ENCODE measurements at places on chromosomes 5 and 9. TPM values are rescaled to one million over a fixed set of nuclear protein-coding genes. Genes with fewer than 3 reads are reported as not detected.

Gene NEUROG1
- total RNA-seq, result not detected

Gene AGXT2
- total RNA-seq, result not detected

Gene SLCO6A1
- 0.60 TPM for total RNA-seq

Gene PCDHGA5
- total RNA-seq, result 1.8 TPM

DNA sequence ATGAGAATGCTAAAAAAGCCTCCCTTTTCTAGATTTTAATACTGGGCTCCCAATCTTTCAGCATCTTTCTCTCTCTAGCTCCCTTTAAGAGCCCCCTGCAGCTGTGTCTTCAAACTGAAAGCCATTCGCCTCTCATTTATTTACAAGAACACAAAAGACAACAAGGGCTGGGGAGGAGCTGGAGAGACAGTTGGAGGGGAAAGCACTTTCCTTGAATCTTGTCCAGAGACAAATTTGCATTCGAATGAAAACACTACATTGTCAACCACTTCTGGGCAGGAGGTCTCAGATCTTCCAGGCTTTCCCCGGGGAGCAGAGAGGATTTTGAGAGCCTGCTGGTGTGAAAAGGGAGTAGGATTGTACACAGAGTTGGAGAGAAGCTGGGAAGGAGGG lies 518.3 kb downstream of the CTNND2 start:
- no peak for DNase-seq

GRCh38 chr9:122001491-122002201 lies 91.5 kb downstream of the TTLL11 start:
- DNase-seq, result no peak

GRCh38 chr5:1668141-1668721 lies 131.4 kb downstream of the MRPL36 start:
- DNase-seq, result no peak

- no peak for DNase-seq
Measured at GRCh38 chr9:82593501-82593900, 469.4 kb downstream of the RASEF start.

GRCh38 chr9:122975196-122975595 lies 34.4 kb downstream of the RABGAP1 start:
- no peak for DNase-seq

DNA sequence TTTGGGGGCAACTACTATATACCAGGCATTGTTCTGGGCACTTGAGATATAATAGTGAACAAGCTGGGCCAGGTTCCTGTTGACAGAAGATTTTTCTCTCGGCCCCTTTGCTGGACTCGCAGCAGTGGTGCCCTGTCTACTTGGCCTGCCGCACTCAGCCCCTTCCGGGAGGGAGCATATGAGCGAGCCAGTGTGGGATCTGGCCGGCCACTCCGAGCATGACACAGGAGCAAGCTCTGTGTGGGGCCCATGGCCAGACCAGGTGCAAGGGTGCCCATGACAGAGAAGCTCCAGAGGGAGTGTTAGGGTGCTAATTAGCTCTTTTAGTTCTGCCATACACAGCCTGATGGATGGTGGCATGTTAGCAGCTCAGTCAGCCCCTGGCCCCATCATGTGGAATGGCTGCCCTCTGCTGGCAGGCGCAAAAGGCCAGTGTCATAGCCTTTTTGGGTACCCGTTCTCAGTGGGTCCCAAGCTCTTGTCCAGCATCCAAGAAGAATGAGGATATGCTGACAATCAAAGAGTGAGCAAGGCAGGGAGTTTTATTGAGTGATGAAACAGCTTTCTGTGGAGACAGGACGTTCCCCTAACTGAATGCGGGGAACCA lies 9.3 kb upstream of the KIF4B start:
- DNase-seq, result no peak

DNA sequence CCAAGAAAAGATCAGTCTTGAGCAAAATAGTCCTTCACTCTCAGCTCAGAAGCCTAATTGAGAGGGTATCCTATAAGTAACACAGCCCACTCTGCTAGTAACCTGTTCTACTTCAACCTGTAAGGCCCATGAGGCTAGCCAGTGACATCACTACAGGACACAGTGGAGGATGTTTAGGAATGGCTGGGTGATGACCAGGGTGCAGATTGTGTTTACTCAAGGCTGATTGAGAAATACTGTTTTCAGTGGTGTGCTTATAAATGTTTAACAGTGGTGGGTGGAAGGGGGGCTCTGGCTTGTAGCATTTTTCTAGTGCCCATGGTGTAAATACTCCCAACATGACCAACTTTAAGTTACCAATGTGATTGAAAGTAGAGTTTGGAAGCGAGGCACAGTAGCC lies 159.8 kb upstream of the CCDC152 start:
- DNase-seq, result no peak

DNA sequence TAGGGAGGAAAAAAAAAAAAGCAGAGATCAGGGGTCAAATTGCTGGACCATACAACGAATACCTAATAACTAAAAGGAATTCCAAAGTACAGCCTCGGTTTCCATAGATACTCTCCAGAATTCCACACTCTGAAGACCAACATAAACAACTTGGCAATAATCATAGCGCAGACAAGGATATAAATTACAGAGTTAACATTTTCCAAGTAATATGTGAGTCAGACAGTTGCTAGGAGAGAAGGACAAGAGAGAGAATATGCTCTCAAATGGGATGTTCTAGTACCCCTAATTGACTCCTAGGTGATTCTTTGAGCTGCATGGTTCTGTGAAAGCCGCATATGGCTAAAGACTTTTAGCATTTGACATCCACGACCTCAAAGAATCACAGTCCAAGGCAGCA lies 165.2 kb downstream of the FRMD3 start:
- DNase-seq, result no peak

DNA sequence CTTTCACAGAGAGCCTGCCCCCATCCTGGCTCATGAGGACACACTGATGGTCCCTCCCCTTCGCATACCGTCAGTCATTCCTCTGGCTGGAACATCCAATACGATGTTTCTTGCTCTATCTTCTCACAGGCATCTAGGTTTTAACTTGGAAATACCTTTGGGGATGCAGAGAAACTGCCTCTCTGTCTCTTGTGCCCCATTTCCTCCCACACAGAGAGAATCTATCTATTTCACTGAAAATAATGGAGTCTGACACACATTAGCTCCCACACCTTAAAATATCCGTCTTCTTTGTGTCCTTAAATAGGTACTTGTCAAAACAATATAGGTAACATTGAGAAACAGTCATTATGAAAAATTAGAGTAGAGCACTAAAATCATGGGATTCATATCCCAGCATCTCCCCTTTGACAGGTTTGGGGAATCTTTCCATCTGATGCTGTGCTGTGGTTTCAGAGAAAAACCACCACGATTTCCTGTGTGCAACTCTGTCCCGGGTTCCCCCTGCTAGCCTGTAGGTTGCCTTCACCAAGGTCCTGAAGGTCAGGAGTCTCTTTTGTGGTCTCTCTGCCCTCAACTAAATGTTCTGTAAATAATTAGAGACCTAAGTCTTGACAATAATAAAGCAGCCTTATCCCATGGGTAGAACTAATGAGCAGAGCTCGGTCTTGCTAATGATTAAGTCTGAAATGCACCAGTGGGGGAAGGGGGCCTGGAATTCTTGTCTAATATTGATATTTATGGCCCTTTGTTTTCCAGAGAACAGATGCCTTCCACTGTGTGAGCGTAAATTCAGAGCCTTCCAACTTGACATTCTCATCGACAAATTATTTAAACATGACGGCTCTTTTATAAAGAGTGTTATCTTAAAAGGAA lies 371.0 kb downstream of the ICE1 start:
- no peak for DNase-seq

DNA sequence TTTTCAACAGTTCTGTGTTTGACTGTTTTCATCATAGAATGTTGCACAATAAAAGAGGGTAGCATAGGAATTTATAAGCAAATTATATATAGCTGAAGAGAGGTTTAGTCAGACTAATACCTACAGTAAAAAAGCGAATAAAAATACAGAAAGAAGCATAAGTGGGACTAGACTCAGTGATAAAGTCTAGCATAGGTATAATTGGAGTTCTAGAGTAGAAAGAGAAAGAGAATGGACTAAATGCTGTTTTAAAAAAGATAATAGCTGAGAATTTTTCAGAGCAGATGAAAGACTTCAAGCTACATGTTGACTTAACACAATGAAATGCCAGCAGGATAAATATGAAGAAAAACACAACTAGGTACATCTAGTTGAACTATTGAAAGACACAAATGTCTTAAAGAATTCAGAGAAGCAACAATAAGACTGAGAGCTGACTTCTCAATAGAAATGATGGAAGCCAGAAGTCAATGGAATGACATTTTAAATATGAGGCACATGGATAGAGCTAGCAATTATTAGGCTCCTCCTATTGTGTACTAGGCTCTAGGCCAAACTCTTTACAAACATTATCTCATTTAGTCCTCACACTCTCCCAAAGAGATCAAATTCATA lies 573.9 kb downstream of the ZNF608 start:
- DNase-seq, result no peak

GRCh38 chr9:111099199-111100008 lies 61.1 kb upstream of the LPAR1 start:
- DNase-seq, result peak; percentile 76

DNA sequence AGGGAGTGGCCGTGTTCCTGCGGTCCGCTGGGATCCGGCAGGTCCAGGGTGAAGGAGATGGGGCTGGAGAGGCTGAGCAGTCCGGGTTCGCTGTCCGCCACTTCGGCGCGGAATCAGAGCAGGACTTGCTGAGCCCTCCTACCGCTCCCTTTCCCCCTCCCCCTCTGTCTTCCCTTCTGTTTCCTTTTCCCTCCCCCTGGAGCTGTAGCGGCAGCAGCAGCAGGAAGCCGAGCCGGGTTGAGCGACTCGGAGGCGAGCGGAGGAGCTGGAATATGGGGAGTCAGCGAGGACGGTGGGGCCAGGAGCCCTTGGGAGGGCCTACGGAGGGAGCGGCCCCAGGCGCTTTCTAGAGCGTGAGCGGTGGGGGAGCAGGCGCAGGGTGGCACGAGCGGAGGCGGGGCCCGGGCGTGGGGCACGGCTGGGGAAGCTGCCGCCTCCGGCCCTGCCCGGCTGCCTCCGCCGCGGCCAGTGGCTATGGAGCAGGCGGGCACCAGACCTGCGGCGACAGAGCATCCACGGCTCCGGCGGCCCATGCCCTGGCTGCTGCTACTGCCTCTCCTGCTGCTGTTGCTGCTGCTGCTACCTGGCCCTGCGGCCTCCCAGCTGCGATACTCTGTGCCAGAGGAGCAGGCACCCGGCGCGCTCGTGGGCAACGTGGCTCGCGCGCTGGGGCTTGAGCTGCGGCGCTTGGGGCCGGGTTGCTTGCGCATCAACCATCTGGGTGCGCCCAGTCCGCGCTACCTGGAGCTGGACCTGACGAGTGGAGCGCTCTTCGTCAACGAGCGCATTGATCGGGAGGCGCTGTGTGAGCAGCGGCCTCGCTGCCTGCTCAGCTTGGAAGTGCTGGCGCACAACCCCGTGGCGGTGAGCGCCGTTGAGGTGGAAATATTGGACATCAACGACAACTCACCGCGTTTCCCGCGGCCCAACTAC lies at the start of gene PCDHAC2:
Gene PCDHAC2, plus strand, starts transcription at position 184 of the 933 bp plus-strand sequence. Its CDS starts 291 bp downstream, at position 475.
- peak; percentile 11 for DNase-seq

GRCh38 chr5:32955814-32956213 lies 244.7 kb downstream of the NPR3 start:
- no peak for DNase-seq

- DNase-seq, result no peak
Measured at GRCh38 chr5:117379521-117379920, 804.9 kb upstream of the SEMA6A start.

GRCh38 chr5:100551183-100551582 lies 16.0 kb downstream of the FAM174A start:
- DNase-seq, result no peak

DNA sequence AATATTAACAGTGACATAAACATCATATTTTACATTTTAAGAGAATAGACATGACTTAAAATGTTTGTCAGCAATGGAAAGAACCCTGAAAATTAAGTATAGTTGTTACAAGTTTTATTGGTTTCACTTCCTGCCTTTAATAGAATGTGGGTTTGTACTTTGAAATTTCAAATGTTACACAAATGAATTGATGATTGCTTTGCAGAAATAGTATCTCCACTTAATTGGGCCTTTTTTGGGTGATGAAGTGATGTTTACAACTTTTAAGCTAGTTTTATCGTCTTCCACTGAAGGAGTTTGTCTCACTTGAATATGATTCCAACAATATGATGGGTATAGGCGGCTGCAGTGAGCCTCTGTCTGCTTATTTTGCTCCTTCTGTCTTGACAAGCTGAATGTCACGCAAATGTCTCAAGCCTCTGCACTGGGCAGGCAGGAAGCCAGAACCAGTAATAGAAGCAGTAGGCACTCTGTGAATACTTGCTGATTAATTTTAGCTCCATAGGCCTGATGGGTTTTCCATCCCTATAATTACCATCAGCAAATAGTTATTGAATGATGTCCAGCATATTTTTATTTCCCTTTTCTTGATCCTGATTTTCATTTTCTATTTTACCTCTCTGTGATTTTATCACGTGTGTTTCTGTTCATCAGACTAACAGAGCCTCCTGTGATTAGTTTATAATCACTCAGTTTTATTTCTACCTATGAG lies 10.6 kb upstream of the NR3C1 start:
- DNase-seq, result peak; percentile 61

DNA sequence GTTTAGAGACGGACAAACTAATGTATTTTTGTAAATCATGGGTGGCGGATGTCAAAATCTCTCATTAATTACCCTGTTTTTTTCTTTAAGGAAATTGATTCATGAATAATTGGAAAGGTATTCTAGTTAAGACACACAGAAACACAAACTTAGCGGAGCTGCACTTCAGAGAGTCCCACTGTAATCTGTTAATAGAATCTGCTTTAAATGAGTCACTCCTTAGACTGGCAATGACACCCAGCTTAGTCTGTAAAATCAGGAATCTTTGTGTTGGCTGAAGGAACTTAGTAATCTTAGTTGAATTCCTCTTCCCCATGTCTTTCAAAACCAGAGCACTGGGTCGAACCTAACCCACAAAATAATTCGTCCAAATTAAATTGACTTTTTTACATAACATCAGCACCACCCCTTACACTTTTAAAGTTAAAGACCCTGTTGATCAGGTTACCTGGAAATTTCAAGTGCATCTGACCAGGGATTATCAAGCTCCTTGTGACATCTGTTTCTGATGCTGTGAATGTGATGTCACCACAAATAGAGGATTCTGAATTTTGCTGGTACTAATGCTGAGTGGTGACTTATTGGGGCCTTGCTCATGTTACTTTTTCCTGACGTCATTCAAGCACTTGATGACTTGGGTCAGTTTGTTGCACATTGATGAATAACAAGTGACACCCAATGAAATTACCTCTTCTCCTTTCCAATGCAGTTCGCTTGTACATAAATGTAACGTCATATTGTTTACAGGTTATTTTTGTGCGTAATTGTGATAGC lies 313.6 kb downstream of the KCTD16 start:
- no peak for DNase-seq

DNA sequence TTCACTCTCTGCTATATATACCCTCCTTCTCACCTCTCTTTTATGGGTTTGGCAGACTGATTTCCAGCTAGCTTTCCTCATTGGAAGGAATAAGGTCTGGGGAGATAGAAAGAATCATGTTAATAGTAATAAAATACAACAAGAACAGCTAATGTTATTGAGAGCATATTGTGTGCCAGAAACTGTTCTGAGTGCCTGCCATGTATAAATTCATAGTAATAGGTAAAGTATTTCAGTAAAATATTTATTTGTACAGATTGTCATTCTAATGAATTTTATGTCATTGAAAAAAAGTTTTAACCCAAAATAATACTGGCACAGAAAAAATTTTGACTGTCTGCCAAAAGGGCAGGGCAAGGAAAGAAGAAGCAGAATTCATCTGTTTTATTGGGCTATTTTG lies 834.9 kb upstream of the ZNF608 start:
- DNase-seq, result no peak

GRCh38 chr9:84447305-84447704 lies 106.7 kb upstream of the SLC28A3 start:
- no peak for DNase-seq
